MV-4-11 (cell line): ENCODE measurements at places on chromosomes 12 and 14.
A peak's percentile ranks its signal among the peaks of the same experiment; 100 is the strongest.

DNA sequence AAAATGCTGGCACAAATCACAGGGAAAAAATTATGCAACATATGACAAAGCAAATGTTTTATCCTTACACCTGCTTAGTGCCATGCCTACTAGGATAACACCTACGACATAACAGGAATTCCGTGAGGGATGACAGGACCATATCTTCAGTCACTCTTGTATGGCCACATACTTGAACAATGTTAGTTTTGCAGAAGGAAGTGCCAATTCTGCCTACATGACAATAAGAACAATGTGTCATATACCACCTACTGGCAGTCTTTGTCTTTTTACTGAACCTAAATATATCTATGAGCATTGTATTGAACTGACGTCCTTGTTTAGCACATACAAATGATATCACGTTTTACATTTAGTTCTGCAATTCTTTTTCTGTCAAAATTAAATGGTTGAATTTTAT, 234.0 kb downstream of the ADAMTS20 start:
- DNase-seq = peak; percentile 70

- DNase-seq = no peak
Measured at GRCh38 chr12:129807136-129807535, 96.7 kb downstream of the TMEM132D start.

GRCh38 chr12:92041742-92042141, 103.9 kb downstream of the BTG1 start:
- no peak for DNase-seq

DNA sequence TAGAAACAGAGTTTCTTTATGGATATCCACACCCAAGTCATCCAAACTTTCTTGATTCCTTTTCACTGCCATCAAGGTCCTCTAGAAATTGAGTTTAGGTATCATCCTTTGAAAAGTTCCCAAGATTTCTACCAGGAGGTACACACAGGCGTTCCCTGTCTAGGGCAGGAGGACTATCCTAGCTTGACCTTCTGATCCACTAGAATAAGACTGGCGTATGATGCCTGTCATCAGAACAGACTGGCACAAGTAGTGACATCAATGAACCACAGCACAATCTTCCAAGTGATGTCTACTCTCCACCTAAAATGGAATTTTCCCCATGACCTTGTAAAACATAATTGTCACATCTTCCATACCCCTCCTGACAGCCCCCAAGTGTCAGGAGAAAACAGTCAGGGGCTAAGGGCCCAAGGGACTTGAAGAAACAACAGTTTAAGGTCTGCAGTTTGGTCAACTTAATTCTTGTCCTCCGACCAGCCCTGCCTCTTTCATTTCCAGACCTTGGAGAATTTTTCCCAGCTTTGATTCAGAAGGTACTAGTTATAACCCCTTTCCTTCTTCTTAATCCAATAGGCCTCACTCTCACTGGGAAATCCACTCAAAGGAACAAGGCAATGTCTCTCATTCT, 100.7 kb upstream of the FKBP4 start:
- no peak for DNase-seq

- peak; percentile 50 for DNase-seq
Measured at GRCh38 chr12:112924986-112925385, 13.3 kb upstream of the OAS3 start.

DNA sequence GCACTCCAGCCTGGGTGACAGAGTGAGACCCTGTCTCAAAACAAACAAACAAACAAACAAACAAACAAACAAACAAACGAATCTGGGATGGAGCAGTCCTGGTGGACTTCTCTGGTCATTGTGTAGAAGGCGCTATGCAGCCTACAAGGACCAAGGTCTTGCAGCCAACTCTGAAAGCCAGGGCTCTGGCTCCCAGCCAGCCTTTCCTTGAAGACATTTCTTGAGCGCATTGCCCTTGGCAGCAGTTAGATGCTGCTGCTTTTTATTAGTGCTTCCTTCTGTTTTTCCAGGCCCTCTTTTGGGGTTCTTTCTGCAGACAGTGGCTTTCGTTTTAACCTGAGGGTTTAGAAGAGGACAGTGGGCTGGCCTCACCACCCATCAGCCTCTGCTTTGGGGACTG, 20.2 kb downstream of the CCDC177 start:
- no peak for DNase-seq

DNA sequence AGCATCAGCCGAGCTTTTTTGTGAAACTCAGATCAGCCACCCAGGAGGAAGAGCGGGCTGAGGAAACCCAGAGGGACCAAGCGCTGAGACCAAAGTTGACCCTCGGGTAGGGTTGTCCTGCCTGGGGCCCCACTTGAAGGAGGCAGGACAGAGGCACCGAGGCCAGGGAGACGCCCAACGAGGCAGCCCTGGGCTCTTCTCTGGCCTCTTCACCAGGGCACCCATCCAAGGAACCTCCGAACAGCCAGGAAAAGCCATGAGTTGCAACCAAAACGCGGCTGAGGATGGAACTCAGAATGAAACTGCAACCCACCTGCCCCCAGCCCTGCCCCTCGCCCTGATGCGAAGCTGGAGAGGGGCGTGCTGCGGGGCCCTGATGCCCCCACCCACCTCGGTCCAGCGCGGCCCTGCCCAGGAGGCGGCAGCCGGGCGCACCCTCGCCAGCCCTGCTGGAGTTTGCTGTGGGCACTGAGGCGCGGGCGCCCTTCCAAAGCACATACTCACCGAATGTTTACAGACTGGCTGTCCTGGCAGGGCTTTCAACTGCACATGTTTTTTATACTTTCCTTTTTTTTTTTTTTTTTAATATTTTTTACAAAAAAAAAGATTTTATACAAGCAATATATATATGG, 41.9 kb downstream of the JDP2 start:
- no peak for DNase-seq

- peak; percentile 55 for DNase-seq
Measured at GRCh38 chr14:82047777-82048470, 514.3 kb upstream of the SEL1L start.

DNA sequence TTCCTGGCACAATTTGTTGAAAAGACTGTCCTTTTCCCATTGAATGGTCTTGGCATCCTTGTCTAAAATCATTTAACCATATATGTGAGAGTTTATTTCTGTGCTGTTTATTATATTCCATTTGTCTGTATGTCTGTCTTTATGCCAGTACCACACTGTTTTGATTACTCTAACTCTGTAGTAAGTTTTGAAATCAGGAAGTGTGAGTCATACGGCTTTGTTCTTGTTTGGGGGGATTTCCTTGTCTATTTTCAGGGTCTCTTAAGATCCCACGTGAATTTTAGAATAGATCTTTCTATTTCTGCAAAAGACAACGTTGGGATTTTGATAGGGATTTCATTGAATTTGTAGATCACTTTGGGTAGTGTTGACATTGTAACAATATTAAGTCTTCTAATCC, 88.5 kb downstream of the MYRFL start:
- DNase-seq = no peak

GRCh38 chr12:26595806-26596205, 237.2 kb downstream of the ITPR2 start:
- DNase-seq = no peak
